ENCODE measurements at places on chromosomes 16 and 17.
A peak's percentile ranks its signal among the peaks of the same experiment; 100 is the strongest.

DNA sequence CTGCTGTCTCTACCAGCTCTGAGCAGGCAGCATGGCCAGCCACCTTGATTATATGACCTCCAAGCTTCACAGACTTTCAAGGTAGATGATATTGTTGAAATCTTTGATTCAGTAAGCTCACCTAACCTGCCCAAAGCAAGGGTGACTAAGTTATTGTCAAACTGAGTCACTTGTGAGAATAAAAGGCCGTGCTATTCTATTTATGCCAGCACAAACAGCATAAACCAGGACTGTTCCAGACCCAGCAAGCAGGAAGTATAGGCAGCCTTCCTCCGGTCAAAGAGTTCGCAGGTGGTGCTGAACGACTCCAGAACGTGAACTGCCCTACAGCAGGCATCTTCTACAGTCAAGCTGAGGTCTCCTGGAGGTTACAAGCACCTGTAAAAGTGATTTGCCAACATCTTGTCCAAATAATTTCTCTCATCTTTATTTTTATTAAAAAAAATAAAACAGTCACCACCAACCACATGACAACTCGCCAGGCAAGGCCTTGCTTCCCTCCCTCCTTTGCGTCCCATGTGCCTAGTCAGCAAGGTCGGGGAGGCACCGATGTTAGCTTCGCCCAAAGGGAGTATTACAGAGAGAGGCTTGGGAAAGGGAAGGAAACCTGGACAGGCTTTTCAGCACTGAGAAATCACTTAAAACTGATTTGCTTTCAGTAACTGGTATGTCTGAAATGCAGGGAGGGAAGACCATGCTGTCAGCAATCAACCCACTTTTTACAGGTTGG, 10.8 kb downstream of the ARL2BP start:
- no peak for DNase-seq

DNA sequence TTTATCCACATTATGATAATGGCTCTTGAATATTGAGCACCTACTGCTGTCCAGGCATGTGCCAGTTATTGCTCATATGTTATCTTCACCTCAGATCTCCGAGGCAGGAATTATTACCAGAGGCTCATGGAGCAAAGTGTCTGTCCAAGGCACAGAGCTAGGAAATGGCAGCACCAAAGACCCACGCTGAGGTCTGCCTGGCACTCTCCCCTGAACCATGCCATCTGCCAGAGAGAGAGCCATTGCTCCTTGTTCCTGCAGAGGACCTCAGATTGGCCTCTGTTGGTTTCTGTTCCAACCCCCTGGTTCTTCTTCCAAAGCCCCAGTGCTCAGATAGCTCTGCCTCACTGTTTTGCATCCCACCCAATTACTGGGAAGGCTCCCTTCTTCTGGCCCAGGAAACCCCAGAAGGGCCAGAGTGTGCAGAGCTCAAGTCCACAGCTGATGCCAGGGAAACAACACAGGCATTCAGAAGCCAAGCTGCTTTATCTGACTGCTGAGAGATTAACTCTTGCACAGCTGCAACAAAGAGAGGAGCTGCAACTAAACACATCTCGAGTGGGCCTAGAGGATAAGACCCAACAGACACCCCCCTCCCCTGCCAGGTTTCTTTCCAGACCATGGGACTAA, 5.9 kb downstream of the ASIC2 start:
- DNase-seq: no peak

GRCh38 chr17:63848834-63849689, 6.6 kb upstream of the SMARCD2 start:
- peak; percentile 59 for DNase-seq

GRCh38 chr17:16988749-16989229, 16.9 kb upstream of the TNFRSF13B start:
- DNase-seq: no peak

DNA sequence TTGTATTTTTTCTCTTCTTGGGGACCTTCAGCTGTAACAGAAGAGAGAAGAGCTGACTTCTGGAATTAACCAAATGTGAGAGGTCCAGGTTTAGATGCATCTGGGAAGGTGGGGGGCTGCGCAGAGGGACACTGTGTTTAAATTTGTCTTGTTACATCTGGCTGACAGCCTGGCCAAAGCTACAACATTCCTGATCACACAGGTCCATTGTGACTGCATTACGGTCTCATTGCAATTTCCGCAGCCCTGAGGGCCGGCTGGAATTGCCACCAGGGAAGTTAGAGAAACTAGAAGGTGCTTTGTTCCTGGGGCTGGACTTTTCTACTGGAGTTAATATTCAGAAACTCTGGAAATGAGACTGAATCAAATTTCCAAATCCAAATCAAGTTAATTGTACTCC, 37.9 kb upstream of the LRRC75A start:
- no peak for DNase-seq

DNA sequence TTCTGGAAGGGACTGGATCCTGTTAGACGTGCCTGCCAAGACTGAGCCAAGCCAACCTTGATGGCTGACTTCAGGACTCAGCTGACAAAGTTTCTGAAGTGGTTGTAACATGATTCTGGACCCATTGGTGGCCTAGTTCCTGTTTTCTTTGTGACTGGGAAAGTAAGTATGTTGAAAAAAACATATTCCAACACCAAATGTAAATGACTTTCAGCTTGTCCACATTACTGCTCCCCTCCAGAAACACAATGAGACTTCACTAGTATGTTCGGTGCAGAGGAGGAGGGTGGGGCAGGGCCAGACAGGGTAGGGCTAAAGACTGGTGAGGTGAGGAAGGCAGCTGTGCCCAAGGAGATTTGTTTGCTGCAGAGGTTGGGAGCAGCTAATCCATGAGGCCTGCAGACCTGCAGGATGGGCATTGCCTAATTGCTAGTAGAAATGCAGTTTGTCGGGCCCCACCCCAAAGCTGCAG, 26.4 kb downstream of the NMT1 start:
- no peak for DNase-seq

GRCh38 chr17:30251931-30252330, 16.4 kb upstream of the SLC6A4 start:
- no peak for DNase-seq

DNA sequence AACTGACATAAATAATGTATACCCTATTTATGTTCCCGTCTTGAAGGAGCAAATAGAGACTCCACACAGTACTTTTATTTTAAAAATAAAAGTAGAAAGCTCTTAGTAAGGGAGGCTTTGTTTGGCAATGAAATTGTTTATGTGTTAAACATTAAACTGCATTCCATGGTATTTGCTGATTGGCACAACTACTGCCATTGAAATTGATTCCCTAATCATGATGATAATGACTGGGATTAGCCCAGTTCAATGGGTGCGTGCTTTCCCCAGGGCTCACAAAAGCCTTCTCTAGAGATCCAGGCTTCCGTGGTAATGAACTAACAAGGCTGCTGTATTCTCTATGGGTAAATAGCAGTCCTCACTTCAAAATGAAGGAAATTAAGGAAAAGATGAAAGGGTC, 67.5 kb downstream of the GPRC5B start:
- no peak for DNase-seq

GRCh38 chr16:55944377-55944802, 69.2 kb upstream of the CES5A start:
- no peak for DNase-seq
